ENCODE measurements at places on chromosomes 3 and 15. TPM values are rescaled to one million over a fixed set of nuclear protein-coding genes. Genes with fewer than 3 reads are reported as not detected.

The TP63 gene
- not detected for total RNA-seq

DNA sequence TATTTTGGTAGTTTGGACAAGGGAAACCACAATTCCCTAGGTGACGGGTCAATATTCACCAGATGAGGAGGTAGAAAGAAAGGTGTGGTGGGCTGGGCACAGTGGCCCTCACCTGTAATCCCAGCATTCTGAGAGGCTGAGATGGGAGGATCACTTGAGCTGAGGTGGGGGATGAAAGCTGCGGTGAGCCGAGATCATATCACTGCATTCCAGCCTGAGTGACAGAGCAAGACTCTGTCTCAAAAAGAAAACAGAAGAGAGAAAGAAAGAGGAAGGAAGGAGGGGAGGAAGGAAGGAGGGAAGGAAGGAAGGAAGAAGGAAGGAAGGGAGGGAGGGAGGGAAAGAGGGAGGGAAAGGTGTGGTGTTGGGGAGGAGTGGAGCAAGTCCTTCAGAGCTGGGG is 56.1 kb upstream of the RNF7 start:
- peaks cover 11% of the 10 kb centered on the region for H3K4me1 ChIP-seq
- H3K27ac ChIP-seq = no peak overlapping the region
- no peak overlapping the region for H3K4me3 ChIP-seq
- no peaks in the 10 kb centered on the region for H3K36me3 ChIP-seq
- no peak for DNase-seq

GRCh38 chr15:44468709-44469385 is 41.4 kb downstream of the CTDSPL2 start:
- DNase-seq = peak; percentile 80
- peaks cover 11% of the 10 kb centered on the region for H3K4me1 ChIP-seq
- no peaks in the 10 kb centered on the region for H3K27me3 ChIP-seq
- peaks cover 10% of the 10 kb centered on the region for H3K36me3 ChIP-seq
- no peak overlapping the region for H3K4me3 ChIP-seq
- peak overlapping the region; percentile 74 for H3K27ac ChIP-seq

The LYZL4 gene
- total RNA-seq = not detected

DNA sequence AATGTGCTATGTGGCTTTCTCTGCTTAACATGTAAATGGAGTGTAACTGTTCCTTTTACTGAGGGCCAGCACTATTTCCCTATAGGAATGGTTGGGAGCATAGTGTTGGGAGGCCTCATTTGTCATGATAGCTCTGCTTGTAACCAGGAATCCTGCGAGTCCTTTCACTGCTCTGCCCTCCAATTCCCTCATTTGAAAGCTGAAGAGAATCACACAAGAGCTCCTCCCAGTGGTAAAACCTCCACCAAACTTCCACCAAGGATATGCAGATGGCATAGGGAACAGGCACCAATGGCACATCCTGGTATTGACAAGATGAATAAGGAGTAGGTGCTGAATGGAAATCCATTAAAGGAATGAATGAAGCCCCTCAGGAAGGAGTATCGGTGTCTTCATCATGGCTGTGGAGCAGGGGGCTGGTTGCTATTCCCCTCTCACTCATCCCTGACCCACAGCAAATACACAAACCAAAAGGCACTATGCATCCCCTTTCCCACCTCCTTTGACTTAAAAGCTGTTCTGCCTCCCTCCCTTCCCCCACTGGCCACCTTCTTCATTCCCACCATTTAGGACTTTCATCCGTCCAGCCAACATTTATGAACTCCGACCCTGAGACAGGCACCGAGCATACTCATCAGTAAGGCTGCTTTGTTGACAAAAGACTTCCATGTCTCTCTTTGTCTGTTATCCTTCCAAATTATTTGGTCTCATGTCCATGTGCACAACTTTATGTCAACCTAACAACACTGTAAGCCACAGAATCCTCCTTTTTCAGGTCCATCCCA is 560.8 kb downstream of the FOXP1 start:
- H3K36me3 ChIP-seq = no peaks in the 10 kb centered on the region
- H3K27ac ChIP-seq = no peak overlapping the region
- H3K4me3 ChIP-seq = no peak overlapping the region
- peak; percentile 33 for DNase-seq

GRCh38 chr3:9638155-9638554 is 11.2 kb upstream of the MTMR14 start:
- no peaks in the 10 kb centered on the region for H3K4me1 ChIP-seq
- no peaks in the 10 kb centered on the region for H3K27me3 ChIP-seq
- H3K36me3 ChIP-seq = no peaks in the 10 kb centered on the region
- no peak overlapping the region for H3K4me3 ChIP-seq

DNA sequence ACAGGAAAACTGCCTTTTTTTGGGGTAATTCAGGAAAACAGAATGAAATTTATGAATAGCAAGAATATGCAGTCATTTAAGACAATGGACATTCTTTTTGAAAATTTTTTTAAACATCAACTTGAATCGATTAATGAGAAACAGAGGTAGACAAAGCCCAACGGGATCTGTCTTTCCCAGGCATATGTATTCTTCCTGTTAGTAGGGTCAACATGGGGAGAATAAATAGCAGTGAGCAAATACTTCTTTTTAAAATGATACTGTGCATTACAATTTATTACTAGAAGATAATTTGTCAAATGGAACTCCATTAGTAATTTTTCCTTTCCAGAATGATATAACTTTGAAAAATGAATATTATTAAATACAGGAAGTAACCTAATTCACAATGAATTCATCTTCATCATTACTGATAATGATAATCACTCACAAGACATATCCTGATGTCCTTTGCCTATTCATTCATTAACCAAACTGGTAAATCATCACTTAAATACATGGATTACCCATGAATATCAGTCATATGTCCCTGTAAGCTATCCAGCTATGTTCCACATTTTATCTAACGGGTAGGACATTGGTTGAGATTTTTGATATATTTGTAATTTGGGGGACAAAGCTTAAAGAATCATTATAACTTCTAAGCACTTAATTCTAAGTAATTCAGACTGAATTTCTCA is 209.2 kb upstream of the CDIN1 start:
- H3K27me3 ChIP-seq = no peaks in the 10 kb centered on the region
- H3K27ac ChIP-seq = peak overlapping the region; percentile 43
- H3K4me3 ChIP-seq = peak overlapping the region; percentile 1
- peaks cover 36% of the 10 kb centered on the region for H3K4me1 ChIP-seq

The C2CD4A gene
- total RNA-seq = not detected

The AEN gene
- 35.9 TPM for total RNA-seq

GRCh38 chr3:13479582-13480339 is at the start of gene HDAC11:
TSS of gene HDAC11 (plus strand) at chr3:13480306. CDS start at chr3:13480348, 42 bp downstream.
- H3K36me3 ChIP-seq = no peaks in the 10 kb centered on the region
- H3K4me1 ChIP-seq = peaks cover 3% of the 10 kb centered on the region
- no peaks in the 10 kb centered on the region for H3K27me3 ChIP-seq

DNA sequence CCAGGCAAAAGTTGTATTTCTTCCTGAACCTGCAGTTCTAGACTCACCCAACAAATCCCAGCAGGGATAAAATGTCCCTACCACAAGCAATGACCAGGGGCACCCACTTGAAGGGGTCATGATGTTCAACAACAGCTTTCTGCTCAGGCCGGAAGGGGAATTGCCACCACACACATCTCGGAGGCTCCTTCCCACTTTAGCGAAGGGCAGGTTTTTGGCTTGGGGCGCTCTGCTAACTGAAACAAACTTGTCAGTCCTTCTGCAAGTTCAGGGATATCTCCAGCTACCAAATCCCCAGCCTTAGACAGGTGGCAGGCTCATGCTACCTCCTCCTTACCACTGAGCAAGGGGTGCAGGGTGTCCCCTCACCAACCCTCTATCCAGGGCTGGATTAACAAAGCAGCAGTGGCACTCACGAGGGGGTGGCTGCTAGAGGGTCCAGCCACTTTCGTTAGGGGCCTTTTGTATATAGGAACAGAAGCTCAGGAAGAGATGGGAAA is 2.2 kb downstream of the ADCY5 start:
- no peaks in the 10 kb centered on the region for H3K4me1 ChIP-seq
- H3K4me3 ChIP-seq = no peak overlapping the region
- no peaks in the 10 kb centered on the region for H3K36me3 ChIP-seq
- no peak for DNase-seq
- no peak overlapping the region for H3K27ac ChIP-seq

The RTP3 gene
- not detected for total RNA-seq

GRCh38 chr3:134636406-134636805 is 14.4 kb downstream of the KY start:
- no peak overlapping the region for H3K27ac ChIP-seq
- no peaks in the 10 kb centered on the region for H3K4me1 ChIP-seq
- no peaks in the 10 kb centered on the region for H3K36me3 ChIP-seq
- no peaks in the 10 kb centered on the region for H3K27me3 ChIP-seq

The FBXL22 gene
- 0.32 TPM for total RNA-seq

DNA sequence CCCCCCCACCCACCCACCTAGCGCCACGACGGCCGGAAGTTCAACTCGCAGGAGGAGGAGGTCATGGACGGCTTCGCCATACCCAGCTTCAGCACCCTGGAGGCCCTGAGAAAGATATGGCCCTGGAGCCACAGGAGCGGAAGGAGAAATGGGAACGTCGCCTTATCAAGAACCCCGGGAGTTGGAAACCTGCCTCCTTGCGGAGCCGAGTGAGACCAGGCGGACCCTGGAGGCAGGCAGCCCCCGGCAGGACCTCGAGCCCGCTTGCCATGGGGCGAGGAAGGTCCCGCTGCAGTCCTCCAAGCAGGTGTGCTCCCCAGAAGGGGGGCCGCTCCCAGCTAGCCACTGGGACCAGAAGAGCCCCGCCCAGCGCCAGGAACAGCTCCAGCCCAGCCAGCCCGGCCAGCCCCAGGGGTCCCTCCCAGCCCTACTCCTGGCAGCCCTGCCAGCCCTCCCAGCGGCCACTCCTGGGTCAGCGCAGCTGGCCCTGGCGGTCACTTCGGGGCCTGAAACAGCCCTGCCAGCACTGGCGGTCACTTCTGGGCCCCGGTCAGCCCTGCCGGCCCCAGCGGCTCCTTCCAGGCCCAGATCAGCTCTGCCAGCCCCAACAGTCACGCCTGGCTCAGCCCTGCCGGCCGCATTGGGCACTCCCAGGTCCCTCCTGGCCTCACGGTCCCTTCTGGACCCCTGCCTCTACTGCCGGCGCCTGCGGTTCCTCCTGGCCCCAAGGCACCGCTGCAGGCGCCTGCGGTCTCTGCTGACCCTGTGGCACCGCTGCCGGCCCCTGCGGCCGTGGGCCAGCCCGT is 10.3 kb upstream of the ROPN1B start:
- H3K36me3 ChIP-seq = no peaks in the 10 kb centered on the region
- H3K27me3 ChIP-seq = peaks cover 11% of the 10 kb centered on the region
- no peak overlapping the region for H3K4me3 ChIP-seq

DNA sequence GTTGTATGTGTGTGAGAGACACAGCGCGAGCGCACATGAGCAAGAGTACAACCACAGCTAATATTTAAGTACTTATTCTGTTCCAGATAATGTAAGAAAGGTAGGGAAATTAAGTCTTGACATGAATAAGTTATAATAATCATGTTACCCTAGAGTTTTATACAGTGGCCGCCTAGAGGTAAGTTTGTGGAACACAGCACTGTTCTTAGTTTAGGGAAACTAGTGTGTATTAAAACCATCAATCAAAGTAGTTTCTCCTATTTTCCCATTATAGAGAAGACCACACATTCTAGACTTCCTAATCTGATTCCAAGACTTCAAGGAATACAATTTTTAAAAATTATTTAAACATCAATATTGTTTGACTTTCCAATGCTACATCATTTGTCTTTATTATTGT is 9.5 kb downstream of the ALDH1A2 start:
- H3K4me1 ChIP-seq = no peaks in the 10 kb centered on the region
- H3K36me3 ChIP-seq = no peaks in the 10 kb centered on the region
- no peak for DNase-seq
- peaks cover 43% of the 10 kb centered on the region for H3K27me3 ChIP-seq
- no peak overlapping the region for H3K4me3 ChIP-seq

GRCh38 chr15:99962006-99962561 is 228.8 kb upstream of the LYSMD4 start:
- H3K27ac ChIP-seq = no peak overlapping the region
- no peak for DNase-seq
- H3K36me3 ChIP-seq = no peaks in the 10 kb centered on the region
- no peaks in the 10 kb centered on the region for H3K27me3 ChIP-seq
- no peaks in the 10 kb centered on the region for H3K4me1 ChIP-seq

The GNAI2 gene
- 393 TPM for total RNA-seq

The ZNF660 gene
- 0.76 TPM for total RNA-seq

GRCh38 chr3:89275001-89275400 is 167.6 kb downstream of the EPHA3 start:
- H3K27ac ChIP-seq = no peak overlapping the region
- no peak for DNase-seq
- H3K36me3 ChIP-seq = no peaks in the 10 kb centered on the region
- no peaks in the 10 kb centered on the region for H3K27me3 ChIP-seq
- H3K4me3 ChIP-seq = no peak overlapping the region

The ADPRH gene
- 2.1 TPM for total RNA-seq

DNA sequence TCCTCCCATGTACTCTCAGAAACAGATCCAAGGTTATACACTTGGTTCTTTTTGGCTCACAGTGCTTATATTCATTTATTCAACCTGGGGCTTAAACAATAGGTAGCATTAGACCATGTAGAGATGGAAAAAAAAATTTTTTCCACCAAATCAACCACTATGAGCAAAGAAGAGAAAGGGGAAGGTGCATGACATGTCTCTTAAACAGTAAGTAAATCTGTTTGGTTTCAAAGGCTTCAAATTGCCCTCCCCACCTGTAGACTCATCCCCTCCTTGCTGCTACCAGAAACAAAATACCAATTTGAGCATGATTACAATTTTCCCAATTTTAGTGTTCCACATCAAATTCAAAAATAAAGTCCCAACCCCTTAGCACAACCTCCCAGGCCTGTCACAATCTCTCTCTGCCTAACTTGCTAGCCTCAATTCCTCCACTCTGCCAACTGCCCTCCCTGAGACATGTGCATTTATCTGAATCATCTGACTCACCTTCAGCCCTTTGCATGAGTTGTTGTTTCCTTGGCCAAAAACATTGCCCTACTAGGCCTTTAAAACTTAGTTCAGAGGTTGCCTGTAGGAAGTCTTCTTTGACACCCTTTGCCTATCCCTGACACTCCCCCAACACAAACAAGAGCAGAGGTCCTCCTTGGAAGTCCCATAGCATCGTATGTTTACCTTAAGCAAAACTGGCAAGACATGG is 30.3 kb upstream of the TSC22D2 start:
- no peak overlapping the region for H3K27ac ChIP-seq
- H3K36me3 ChIP-seq = no peaks in the 10 kb centered on the region
- DNase-seq = peak; percentile 36

The SCAANT1 gene
- not detected for total RNA-seq

- no peaks in the 10 kb centered on the region for H3K27me3 ChIP-seq
- no peaks in the 10 kb centered on the region for H3K4me1 ChIP-seq
- H3K4me3 ChIP-seq = no peak overlapping the region
- DNase-seq = peak; percentile 62
- no peaks in the 10 kb centered on the region for H3K36me3 ChIP-seq
Measured at GRCh38 chr3:101695779-101696372, 9.4 kb upstream of the RPL24 start.

The APOD gene
- 0.97 TPM for total RNA-seq

- H3K27me3 ChIP-seq = no peaks in the 10 kb centered on the region
- DNase-seq = no peak
- peaks cover 35% of the 10 kb centered on the region for H3K36me3 ChIP-seq
- no peak overlapping the region for H3K27ac ChIP-seq
- H3K4me1 ChIP-seq = peaks cover 21% of the 10 kb centered on the region
- no peak overlapping the region for H3K4me3 ChIP-seq
Measured at GRCh38 chr15:69450968-69451695, 1.5 kb upstream of the RPLP1 start.
